Posterior vena cava (tissue), 2 donors: ENCODE measurements at places on chromosomes 12 and 14. TPM values are rescaled to one million over a fixed set of nuclear protein-coding genes. Genes with fewer than 3 reads are reported as not detected.

The PIANP gene
- not detected for total RNA-seq

The STYK1 gene
- 0.19 TPM for total RNA-seq

The CCDC63 gene
- not detected for total RNA-seq

The ANO4 gene
- 0.83 TPM for total RNA-seq

The MGST1 gene
- total RNA-seq, result 110 TPM

The FSCB gene
- total RNA-seq, result not detected

The PLXNC1 gene
- total RNA-seq, result 15.3 TPM

The CHMP4A gene
- total RNA-seq, result 41.8 TPM

The PAX9 gene
- not detected for total RNA-seq

The WNT1 gene
- not detected for total RNA-seq

The CALM1 gene
- 662 TPM for total RNA-seq

The TAS2R31 gene
- total RNA-seq, result 3.3 TPM

The CCDC184 gene
- 0.74 TPM for total RNA-seq

The KRT6B gene
- not detected for total RNA-seq

DNA sequence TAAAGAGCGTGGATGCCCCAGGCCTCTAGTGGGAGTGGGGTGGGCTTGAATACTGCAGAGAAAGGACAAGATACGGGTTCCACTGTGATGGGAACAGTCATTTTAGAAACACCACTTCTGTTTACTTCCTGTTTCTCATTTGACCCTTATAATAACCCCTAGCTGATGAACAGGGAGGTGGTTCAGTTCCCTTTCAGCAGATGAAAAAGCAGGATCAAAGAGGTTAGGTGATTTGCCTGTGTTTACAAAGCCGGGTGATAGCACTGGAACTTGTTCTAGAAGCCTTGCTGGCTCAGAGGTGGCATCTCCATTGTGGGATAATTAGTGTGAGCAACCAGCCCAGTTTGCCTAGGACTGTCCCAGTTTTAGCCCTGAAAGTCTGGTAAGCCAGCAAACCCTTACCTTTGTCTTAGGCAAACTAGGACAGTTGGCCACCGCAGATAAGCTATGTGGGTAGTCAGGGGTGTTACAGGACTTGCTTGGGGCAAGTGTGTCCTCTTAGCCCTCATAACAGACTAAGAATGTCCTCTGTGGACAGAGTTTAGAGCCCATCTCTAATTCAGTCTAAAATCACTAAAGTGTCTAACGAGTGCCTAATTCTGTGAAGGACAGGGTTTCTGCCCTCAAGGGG, 7.5 kb upstream of the LRP1-AS start:
- no peak for DNase-seq

DNA sequence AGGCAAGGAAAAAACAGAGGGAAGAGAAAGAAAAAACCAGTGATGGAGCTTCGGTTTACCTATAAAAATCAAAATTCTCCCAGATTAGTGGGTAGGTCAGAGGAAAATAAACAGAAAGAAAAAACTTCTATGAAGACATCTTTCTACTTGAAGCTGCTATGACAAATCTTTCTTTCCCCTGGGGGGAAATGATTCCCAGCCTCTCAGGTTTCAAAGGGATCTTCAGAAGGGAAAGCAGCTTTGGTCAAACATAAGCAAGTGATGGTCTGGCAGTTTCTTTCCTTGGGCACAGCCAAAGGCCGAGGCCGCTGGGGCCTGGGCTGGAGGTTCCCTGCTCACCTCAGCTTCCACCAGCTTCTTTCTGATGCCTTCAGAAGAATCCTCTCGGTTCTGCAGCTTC, 104.5 kb downstream of the PRKAB1 start:
- no peak for DNase-seq

- no peak for DNase-seq
These were observed 81.1 kb upstream of the CCDC198 start for GRCh38 chr14:57574617-57575288.

GRCh38 chr14:97113339-97113738, 316.2 kb downstream of the VRK1 start:
- no peak for DNase-seq

DNA sequence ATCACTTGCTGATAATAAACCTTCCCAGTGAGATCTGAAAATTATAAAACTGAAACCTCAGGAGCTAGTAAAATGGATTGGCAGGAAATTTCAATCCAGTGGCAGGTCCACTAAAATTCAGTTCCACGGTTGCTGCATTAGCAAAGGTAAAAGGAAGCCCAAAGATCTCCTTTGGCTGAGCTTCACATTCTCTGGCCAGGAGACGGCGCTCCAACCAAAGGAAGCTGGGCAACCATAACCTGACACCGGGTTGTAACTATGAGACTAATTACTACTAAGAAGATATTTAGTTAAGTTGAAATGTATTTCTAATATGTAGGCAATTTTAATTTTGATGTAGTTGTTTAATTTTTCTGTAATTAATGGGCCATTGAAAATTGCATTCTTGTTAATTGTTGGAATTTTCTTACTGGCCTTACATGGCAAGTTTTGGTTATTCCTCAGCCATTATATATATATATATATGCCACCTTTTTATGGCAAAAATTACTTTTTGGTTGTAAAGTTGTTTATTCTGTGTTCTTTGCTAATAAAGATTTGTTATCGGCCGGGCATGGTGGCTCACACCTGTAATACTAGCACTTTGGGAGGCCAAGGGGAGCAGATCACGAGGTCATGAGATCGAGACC, 17.0 kb downstream of the OR8S1 start:
- DNase-seq, result no peak

DNA sequence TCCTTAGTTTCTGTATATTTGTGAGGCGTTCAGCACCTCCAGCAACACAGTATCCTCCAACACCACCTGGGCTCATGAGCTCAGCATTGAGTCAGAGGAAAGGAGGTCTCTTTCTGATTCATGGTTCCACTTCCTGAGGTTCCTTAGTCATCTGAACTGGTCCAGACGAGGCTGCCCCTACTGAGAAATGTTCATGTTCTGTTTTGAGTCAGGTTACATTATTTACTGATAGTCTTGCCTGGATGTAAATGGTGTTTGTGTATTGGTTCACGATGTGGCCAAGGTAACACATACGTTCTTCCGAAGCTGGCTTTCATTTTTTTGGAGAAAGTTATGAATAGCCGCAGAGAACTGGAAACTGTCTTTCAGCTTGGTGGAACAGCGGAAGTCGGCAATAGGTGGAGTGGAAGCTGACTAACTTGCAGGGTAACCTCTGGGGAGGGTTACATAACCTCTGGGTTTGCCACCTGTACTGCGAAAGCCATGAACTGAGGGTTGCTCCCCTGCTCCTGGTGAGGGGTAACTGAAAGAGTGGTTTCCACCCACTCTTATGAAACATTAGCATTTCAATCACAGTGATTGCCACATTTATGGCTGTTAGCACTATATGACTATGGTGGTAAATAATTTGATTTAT, 42.2 kb upstream of the MANSC4 start:
- DNase-seq, result no peak

DNA sequence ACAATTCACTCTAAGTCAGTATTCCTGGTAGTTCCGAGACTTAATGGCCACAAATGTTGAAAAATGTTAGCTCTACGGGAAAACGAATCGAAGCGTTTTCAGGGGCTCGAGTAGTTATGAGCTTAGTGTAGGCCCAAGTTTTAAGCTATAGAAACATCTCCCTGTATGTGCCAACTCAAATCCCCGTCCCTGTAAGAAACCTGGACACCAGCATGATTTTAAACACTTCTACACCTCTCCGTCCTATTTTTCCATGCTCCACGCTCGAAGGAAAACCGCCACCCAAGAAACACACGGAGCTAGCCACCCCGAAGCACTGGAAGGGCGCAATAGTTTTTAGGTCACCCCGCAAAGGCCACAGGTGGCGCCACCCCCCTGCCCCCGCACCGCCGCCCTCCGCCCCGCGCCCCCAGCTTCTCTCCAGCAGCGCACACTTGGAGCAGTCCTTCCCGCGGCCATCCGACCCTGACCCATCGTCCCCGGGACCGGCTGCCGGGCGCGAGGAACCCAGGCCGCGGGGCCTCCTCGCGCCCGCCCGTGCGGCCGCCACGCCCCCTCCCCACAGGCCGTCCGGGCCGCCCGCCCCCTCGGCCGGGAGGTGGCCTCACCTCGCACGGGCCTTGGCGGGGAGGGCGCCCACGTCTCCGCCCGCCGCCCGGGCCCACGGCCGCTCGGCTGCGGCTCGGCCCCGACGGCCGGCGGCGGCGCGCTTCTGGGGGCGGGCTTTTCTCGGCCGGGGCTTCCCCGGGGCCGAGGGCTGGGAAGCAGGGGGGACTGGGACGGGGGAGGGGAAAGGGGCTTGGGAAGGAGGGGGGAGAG, 522 bp downstream of the R3HDM2 start:
- peak; percentile 82 for DNase-seq

- no peak for DNase-seq
These were observed 15.1 kb downstream of the SLC15A4 start for GRCh38 chr12:128808651-128809050.

GRCh38 chr14:72315714-72316113, 383.5 kb downstream of the RGS6 start:
- DNase-seq, result no peak

DNA sequence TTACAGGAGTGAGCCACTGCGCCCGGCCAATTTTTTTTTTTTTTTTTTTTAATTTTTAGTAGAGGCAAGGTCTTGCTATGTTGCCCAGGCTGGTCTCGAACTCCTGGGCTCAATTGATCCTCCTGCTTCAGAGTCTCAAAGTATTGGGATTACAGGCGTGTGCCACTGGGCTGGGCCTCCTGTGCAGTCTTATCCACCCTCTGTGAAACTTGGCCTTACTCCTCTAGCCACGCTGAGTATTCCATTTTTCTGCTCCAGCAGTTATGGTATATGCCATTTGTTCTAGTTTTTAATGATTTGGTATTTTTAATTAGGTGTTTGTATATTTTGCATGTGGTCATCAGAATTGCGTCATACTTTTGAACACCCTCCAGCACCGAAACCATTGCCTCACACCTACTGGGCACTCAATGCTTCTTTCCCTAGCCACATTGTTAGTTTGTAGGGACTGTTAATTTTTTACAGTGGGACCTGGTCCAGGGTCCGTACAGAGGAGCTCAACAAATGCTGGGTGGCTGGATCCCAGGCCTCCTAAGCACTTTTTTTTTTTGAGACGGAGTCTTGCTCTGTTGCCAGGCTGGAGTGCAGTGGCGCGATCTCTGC, 11.4 kb downstream of the RIOX1 start:
- DNase-seq, result no peak

DNA sequence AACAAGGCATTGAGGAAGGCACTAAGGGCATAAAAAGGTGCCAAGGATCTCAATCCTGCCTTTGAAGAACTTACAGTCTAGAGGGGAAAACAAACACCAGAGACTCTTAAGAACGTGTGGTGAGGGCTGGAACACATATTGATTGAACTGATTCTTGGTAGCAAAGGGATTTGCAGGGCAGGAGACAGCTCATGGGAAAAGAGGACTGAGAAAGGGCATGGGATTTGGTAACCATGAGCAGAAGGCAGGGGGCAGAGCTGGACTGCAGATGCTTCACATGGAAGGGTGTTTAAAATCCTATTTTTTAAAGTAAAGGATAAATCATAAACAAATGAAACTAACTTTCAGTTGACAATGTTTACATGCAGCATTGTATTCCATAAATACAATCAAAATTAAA, 203.1 kb downstream of the ITPR2 start:
- DNase-seq, result no peak

GRCh38 chr12:9404031-9404430, 195.8 kb upstream of the PZP start:
- no peak for DNase-seq

- no peak for DNase-seq
These were observed 1031.8 kb downstream of the GALC start for GRCh38 chr14:86961106-86961716.

- DNase-seq, result no peak
These were observed 37.6 kb downstream of the RTRAF start for GRCh38 chr14:52026901-52027300.

- DNase-seq, result no peak
These were observed 151.5 kb downstream of the ATXN7L3B start for GRCh38 chr12:74689071-74689655.

- DNase-seq, result no peak
These were observed 881 bp upstream of the SOS2 start for GRCh38 chr14:50232276-50232642.

DNA sequence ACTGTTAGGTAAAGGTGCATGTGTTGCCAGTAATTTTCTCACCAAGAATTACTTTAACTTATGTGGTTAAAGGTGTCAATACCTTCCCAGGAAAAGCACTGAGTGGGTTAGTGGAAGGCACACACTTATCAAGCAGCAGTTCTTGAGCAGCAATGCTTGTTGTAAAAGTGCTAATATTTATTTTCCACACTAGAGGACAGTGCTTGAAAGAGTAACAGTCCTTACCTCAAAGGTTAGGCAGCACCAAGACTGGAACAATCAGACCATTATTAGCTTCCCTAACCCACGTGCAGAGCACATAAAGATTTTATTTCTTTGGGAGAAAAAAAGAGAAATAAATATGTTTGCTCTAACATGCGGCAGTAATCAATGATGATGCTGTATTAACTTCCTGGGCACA, 48.8 kb upstream of the KRR1 start:
- DNase-seq, result no peak

- no peak for DNase-seq
These were observed 479.7 kb downstream of the FSCB start for GRCh38 chr14:44027397-44027796.

GRCh38 chr14:71833476-71833875, 98.8 kb upstream of the RGS6 start:
- DNase-seq, result no peak

DNA sequence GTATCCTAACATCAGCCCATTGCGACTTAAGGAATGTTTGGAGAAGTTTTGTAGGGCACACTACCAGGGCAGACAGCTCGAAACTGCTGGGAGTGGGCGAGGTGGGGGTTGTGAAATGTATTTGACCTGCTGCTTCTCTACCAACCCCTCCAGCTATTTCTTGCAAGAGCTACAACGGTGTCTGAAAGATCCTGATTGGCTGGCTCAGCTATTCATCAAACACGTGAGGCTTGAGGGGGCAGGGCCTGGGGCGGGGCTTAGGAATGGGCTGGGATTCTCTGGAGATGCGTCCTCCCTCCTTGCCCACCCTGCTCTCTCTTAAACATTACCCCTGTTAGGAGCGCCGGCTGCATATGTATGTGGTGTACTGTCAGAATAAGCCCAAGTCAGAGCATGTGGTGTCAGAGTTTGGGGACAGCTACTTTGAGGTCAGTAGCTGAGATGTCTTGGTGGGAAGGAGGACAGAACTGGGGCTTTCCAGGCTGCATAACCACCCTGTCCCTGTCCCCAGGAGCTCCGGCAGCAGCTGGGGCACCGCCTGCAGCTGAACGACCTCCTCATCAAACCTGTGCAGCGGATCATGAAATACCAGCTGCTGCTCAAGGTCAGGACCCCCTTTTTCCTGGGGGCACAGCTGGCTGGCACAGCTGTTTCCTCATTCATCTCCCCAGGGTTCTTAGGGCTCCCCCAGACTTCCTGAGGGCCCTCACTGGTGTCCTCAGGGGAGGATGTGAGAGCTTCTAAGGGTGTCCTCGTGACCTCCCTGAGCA, 3.1 kb downstream of the ARHGEF25 start:
- DNase-seq, result peak; percentile 66

DNA sequence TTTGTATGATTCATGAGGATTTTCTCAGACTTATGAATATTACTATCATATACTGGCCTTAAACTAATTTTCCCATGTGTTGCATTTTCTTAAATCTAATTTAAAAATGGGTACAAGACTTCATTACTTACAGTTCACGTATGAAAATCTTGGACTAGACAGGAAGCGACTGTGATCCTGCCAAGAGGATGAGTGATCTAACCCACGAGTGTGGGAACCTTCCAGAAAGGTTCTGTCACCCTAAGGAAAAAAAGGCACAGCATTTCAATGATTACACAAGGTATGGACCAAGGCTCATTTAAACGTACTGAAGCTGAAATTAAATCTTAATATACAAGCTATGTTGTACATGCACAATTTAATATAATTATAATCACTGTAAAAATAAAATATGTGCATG, 293.5 kb upstream of the DIO2 start:
- DNase-seq, result no peak

GRCh38 chr14:104968153-104968527, 10.0 kb downstream of the AHNAK2 start:
- DNase-seq, result peak; percentile 92
